ENCODE measurements at places on chromosomes 6 and 20.

DNA sequence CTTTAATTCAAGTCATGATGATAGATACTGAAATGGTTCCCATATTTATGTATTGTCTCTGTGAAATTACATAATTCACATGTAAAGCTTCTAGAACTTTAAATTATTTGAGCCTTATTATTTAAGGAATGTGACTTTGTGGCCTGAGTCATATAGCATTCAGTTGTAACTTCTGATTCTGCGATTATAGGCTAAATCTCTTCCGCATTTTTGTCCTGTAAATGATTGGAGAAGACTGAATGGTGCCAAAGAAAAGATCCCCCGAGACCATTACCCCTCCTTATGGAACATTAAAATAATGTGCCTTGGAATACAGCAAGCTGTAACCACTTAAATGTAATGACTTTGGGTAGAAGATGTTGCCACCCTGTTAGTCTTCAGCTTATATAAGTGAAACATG is 63.3 kb upstream of the MAP7 start:
- DNase-seq: no peak

DNA sequence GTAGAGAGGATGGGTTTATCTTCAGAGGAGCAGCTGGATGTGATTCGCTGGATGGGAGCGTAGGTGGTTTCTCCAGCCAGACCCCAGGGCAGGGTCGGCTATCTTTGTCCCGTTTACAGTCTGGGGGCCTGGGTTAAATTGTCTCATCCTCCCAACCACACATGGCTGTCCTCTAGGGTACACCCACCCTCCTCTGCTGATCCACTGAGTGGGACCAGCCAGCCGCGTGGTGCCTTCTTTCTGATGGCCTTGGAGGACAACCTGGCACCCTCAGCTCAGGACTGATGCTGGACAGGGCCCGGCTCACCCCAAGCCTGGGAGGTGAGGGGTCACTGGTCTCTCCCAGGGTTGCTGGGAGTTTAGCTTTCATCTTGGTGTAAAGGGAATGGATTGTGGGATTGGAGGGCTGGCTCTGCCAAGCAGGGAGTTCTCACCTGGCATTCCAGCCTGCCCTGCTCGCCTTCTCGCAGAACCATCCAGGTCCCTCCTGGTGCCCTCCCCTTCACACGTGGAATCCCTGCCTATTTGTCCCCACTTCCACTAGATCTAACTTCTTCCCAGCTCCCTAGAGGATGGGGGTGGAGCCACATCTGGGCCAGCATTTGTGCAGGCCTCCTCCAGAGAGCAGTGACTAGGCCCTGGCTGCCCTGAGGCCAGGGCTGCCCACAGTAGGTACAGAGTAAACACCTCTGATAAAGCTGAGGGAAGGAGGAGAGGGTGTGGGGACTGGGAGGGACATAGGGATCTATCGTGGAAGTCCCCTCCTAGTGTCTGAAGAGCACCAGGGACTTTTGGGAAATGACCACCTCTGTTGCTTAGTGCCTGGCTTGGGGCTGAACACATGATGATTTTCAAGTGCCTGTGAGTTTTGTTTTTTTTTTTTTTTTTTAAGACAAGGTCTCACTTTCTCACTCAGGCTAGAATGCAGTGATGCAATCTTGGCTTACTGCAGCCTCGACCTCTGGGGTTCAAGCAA is 1.6 kb downstream of the ITPR3 start:
- no peak for DNase-seq

- no peak for DNase-seq
Measured at GRCh38 chr6:111338843-111339242, 144.2 kb downstream of the REV3L start.

GRCh38 chr20:63574156-63574828 is at the start of gene HELZ2:
Gene HELZ2, minus strand, starts transcription at chr20:63574239. Its CDS starts 1,854 bp downstream, at chr20:63572385.
- peak; percentile 66 for DNase-seq

GRCh38 chr6:27668442-27669294 is 195.8 kb upstream of the ZNF184 start:
- peak; percentile 85 for DNase-seq

- peak; percentile 90 for DNase-seq
Measured at GRCh38 chr20:58665606-58666005, 14.5 kb downstream of the STX16 start.

DNA sequence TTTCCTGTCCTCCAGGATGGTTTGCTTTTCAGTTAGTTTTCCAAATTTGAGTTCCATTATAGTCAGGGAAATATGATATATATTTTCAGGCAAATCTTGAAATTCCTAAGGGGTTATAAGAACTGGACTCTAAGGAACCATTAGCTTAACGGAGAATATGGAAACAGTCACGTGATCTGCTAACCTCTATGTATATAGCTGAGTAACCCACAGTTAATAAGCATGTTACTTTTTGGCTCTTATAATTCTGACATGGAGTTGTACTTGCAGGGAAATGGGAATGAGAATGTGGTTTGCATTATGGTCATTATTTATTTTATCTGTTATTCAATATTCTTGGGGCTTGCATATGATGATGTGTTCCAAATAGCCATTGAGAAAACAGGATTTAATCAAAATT is 23.3 kb downstream of the SOBP start:
- DNase-seq: no peak

- no peak for DNase-seq
Measured at GRCh38 chr20:64228086-64228653, 27.4 kb upstream of the PCMTD2 start.

- DNase-seq: no peak
Measured at GRCh38 chr6:111283707-111284106, 196.4 kb downstream of the SLC16A10 start.

- no peak for DNase-seq
Measured at GRCh38 chr6:62390401-62390800, 104.4 kb upstream of the KHDRBS2 start.

Measured in NCI-H82 (cell line).